Esophagus mucosa (tissue), 1 donor: ENCODE measurements at places on chromosomes 1 and 21.
A peak's percentile ranks its signal among the peaks of the same experiment; 100 is the strongest.

GRCh38 chr1:154695985-154696384 lies 88.0 kb upstream of the ADAR start:
- ATAC-seq, result no peak

- peak; percentile 70 for ATAC-seq
Observed at GRCh38 chr1:158999316-159000069, 10.2 kb upstream of the IFI16 start.

DNA sequence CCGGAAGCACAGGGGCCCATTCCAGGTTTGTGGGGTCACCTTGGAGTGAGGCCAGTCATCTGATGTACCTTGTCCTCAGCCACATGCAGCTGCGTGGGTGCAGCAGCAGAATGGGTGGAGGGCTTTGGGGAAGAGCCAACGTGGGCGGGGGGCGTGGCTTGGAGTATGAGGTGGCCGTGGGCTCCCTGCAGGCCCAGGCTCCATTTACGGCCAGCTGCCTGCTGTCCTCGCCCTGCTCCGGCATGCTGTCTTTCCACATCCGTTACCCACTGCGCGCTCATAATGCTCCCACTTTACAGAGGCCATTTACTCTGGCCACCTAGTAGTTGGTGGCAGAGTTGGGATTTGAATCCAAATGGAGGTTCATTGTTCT lies 27.8 kb upstream of the TINAGL1 start:
- peak; percentile 49 for ATAC-seq

DNA sequence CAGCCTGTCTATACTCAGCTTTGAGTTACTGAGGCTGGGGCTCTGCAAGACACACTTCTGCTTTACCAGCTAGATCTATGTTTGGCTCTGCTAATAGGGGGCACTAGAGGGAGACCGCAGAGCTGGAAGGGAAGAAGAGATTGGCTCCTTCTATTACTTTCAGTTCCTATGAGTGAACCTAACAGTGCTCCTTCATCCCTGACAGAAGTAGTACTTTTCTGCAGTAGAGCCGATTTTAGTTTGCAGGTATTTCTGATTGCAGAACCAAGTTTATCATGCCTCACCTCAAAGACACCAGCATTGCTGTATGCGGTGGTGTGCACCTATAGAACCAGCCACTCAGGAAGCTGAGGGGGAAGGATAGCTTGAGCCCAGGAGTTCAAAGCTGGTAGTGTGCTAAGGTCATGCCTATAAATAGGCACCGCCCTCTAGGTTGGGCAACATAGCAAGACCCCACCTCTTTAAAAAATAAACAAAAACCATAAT lies 5.7 kb upstream of the ZDHHC18 start:
- ATAC-seq, result peak; percentile 74

- ATAC-seq, result no peak
Observed at GRCh38 chr1:50976111-50976889, 6.3 kb downstream of the CDKN2C start.

DNA sequence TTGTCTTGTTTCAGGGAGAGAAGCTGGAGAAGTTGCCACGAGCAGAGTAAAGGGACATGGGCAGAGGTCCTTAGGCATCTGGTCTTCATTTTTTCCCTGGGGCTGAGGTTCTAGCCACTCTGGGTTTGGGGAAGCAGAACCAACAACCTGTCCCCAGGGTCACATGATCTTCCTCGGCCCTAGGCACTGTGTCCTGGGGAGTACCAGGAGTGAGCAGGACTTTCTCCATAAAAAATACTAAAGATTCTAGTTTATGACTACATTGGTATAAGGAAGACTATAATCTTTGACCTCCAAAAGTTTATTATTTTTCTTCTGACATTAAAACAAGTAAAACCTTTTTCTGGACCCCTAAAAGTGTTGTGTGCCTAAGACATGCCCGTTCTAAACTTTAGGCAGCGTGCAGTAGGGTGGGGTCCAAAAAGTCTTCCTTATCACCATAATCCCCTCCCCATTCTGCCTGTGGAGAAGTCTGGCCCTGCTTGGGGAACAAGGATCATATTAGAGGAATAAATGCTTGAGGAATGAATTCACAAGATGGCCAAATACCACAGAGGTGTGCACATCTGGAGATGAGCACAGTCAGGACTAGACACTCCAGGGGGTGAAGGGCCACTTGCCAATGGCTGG lies 19.3 kb upstream of the IGSF3 start:
- no peak for ATAC-seq

GRCh38 chr1:49297783-49298182 lies 521.1 kb upstream of the BEND5 start:
- no peak for ATAC-seq

DNA sequence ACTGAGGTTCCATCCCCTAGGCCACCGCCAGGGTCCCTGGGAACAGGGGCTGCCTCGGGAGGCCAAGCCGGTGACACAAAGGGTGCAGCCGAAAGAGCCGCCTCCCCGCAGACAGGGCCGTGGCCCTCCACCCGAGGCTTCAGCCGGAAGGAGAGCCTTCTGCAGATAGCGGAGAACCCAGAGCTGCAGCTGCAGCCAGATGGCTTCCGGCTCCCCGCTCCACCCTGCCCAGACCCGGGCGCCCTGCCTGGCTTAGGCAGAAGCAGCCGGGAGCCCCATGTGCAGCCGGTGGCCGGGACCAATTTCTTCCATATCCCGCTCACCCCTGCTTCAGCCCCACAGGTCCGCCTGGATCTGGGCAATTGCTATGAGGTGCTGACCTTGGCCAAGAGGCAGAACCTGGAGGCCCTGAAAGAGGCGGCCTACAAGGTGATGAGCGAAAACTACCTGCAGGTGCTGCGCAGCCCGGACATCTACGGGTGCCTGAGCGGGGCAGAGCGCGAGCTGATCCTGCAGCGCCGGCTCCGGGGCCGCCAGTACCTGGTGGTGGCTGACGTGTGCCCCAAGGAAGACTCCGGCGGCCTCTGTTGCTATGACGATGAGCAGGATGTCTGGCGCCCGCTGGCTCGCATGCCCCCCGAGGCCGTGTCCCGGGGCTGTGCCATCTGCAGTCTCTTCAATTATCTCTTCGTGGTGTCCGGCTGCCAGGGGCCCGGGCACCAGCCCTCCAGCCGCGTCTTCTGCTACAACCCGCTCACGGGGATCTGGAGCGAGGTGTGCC lies 1.4 kb downstream of the KLHDC7A start:
- no peak for ATAC-seq

- peak; percentile 80 for ATAC-seq
Observed at GRCh38 chr1:85580872-85581801, 576 bp downstream of the CCN1 start.

- no peak for ATAC-seq
Observed at GRCh38 chr1:70847013-70847412, 200.6 kb downstream of the PTGER3 start.

- ATAC-seq, result no peak
Observed at GRCh38 chr1:28507646-28508434, 2.0 kb downstream of the RCC1 start.

DNA sequence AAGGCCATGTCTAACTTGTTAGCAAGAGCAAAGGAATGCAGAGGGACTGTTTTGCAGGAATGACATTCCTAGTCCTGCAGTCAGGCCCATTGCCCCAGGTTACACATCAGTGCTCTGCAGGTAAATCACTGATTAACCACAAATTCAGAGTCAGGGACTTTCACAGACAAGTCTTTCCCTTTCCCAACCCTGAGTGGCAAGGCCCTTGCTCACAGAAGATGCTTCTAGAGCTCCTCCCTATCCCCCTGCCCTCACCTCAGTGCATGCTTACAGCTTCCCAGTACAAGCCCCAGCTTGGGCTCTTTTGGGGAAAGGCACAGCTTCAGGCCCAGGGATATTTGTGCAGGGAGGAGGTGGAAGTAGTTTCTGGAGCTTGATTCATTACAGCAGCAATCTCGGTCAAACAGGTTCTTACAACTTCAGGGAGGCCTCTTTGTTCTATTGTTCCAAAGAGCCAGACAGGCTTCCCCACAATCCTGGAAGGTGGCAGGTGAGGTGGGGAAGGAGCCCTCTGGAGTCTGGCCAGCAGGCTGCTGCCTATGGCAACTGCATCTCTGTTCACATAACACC lies 53.9 kb downstream of the CASQ2 start:
- peak; percentile 91 for ATAC-seq
